ENCODE measurements at places on chromosomes 1 and 21.

DNA sequence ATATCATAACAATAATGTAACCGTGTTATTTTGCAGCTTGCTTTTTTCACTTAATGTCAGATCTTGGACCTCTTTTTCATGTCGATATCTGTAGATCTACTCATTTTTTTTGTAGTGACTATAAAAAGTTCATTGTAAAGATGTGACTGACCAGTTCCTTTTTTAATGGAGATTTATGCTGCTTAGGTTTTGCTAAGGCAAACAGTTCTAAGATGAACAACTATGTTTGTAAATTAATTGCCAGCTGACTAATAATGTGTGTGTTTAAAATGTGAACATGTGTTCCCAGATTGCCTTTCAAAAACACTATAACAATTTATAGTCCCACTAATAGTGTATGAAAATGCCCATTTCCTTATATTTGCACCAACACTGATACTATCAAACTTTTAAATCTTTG is 18.1 kb upstream of the EPS8L3 start:
- DNase-seq: no peak

- DNase-seq: no peak
These were observed 651.3 kb downstream of the PTPRC start for GRCh38 chr1:199290186-199290585.

- DNase-seq: no peak
These were observed 6.0 kb upstream of the TGFBR3 start for GRCh38 chr1:91891969-91892368.

DNA sequence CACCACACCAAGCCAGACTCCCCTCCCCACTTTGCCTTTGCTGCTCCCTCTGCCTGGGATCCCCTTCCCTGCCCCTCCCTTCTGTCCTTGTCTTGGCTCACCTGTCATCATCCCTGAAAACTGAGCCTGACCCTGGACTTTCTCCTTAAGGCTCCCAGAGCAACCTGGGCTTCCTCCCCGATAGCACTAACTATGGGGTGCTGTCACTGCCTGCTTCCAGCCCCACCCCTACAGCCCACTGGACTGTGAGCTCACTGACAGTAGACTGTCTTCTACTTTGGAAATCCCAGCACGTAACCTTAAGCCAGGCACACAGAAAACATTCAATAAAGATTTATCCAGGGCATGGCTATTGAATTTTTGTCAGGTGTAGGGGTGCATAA is 9.5 kb upstream of the CSF1 start:
- DNase-seq: no peak

DNA sequence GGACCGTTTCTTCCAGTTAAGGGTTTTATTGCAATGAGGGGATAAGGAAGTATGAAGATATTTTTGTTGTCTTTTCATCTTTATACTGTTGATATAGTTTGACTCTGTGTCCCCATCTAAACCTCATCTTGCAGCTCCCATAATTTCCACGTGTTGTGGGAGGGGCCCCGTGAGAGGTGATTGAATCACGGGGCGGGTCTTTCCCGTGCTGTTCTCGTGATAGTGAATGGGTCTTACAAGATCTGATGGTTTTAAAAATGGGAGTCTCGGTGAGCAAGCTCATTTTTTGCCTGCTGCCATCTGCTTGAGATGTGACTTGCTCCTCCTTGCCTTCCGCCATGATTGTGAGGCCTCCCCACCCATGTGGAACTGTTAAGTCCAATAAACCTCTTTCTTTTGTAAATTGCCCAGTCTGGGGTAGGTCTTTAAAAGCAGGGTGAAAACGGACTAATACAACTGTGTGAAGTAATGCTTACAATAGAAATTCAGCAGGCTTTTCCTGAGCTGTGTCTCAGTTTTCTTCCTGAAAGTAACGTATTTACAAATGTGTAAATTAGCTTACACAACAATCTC is 377.3 kb downstream of the SIPA1L2 start:
- DNase-seq: no peak

DNA sequence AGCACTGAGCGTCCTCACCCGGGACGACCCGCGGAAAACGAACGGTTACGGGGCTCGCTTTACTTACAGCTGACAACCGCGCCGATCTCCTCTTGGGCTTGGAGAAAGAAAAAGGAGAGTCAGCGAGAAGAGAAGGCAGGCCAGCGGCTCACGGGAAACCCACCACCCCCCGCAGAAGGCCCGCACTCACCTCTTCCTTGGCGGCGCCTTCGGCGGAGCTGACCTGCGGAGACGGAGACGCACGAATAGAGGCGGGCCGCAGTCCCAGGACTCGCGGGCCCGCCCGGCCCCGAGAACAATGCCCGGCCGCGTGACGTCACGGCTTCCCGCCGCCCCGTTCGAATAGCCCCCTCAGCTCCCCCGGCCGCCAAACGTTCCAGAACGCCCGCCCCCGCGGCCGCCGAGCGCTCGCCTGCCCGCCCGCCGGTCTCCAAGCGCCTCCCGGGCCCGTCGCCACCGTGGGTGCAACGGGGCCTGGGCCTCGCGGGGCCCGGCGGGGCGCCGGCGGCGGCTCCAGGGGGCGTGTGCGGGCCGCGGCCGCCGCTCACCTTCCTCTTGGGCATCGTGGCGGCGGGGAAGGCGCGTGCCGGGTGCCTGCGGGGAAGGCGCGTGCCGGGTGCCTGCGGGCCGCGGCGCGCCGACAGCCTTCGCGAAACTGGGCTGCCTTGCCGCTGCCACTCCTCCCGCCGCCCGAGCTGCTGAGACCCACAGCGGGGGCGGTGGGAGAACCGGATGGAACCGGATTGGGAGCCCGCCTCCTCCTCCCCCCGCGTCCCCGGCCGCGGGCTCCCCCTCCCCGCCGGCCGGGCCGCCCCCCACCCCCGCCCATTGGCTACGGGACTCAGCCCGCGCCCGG is at the start of gene HMGN1:
TSS of gene HMGN1 (minus strand) at position 734 of the 856 bp plus-strand sequence. CDS start at position 563, 171 bp downstream.
- peak; percentile 88 for DNase-seq

DNA sequence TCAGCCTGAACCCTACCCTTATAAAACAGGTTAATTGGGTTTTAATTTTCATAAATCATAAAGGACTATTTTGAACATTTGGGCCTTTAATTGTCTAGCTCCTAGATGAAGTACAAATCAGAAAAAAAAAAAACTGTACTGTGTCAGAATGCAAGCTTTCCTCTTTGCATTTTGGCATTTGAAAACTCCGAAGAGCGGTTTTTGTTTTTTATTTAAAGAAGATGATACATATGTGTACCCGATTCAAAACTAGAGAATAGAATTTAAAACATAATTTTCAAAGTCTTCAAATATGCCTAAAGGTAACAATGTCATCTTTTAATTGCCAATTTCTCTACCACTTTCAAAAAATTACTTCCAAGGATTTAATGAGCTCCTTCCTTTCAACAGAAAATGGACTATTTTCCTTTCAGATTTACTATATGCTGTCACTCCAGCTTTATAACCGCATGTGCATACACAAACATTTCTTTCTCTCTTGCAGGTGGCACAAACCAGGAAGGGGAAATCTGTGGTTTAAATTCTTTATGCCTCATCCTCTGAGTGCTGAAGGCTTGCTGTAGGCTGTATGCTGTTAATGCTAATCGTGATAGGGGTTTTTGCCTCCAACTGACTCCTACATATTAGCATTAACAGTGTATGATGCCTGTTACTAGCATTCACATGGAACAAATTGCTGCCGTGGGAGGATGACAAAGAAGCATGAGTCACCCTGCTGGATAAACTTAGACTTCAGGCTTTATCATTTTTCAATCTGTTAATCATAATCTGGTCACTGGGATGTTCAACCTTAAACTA is 33.7 kb downstream of the MRPL39 start:
- DNase-seq: peak; percentile 40

- DNase-seq: peak; percentile 74
These were observed 1.1 kb upstream of the SMG7 start for GRCh38 chr1:183470961-183471742.

GRCh38 chr1:94270801-94271203 is 33.4 kb upstream of the ARHGAP29 start:
- DNase-seq: no peak

- DNase-seq: no peak
These were observed 187.7 kb upstream of the ADAMTS5 start for GRCh38 chr21:27154451-27155129.

DNA sequence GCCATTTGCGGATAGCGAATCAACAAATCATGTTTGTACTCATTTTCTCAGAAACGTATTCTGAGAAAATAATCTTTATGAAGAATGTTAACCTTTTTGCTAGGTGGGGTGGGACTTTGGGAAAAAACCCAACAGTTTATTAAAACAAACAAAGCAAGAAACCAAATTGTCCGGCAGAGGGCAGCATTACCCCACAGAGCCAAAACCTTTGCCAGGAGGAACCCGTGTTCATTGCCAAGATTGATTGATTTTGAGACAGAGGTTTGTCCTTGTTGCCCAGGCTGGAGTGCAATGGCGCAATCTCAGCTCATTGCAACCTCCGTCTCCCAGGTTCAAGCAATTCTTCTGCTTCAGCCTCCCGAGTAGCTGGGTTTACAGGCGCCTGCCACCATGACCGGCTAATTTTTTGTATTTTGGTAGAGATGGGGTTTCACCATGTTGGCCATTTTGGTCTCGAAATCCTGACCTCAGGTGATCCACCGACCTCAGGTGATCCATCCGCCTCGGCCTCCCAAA is 70.8 kb upstream of the RHOU start:
- DNase-seq: peak; percentile 79

DNA sequence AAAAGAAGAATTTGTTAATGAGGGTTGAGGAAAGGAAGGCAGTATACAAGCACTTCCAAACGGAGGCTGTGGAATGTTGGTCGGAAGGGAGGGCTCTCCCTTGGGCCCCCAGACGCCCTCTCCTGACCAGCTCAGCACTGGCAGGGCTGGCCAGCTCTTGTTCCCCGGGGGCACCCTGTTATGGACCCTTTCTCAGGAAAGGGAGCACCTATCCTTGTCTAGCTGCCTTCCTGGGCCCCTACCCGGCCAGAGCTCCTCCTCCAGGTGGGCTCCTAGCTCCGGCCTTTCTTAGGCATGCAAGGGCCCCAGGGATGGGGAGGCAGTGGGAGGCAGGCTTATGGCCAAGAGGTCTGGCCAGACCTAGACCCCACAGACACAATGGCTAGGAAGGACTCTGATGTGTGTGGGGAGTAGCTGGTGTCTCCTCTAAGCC is 926 bp downstream of the BLACAT1 start:
- no peak for DNase-seq

DNA sequence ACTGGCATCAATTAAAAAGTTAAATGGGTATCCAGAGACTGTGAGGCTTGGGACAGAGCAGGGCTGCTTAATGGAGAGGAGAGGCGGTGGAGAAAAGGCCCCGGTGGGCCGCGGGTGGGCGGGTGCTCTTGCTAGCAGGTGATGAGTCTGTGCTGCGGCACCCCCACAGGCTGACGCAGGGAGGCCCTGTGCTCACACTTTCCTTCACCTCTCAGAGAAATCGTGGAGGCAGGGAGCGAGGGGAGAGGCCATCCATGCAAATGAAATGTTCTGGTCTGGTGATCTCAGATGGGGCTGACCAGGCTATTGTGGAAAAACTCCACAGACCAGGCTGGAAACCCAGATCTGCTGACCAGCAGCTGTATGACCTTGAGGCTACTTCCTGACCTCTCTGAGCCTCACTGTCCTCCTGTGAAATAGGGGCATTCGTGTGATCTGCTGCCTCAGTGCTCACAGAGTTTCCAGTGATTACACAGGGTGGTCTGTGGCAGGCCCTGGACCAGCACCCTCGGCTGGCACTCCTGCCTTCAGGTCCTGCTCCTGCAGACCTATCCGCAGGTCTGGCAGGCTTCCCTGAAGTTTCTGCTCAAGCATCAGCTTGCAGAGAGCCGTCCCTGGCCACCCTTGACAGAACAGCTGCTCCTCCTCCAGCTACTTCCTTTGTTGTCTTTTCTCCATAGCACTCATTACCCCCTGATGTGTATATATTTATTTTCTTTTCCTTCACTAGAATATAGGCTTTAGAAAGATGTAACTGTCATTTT is 89.2 kb downstream of the BEND5 start:
- DNase-seq: no peak

- no peak for DNase-seq
These were observed 2208.6 kb downstream of the MRPL39 start for GRCh38 chr21:23398726-23399125.

- DNase-seq: peak; percentile 52
These were observed at the start of the genes FBXO2 and FBXO44 for GRCh38 chr1:11654137-11654938. FBXO2 (minus strand) TSS chr1:11654429; CDS start chr1:11654340, 89 bp downstream. FBXO44 (plus strand) TSS chr1:11654877; CDS start chr1:11655836, 959 bp downstream.

- DNase-seq: peak; percentile 35
These were observed 9.1 kb upstream of the LCE2D start for GRCh38 chr1:152654110-152654509.

GRCh38 chr1:14294860-14295536 is 303.5 kb upstream of the KAZN start:
- no peak for DNase-seq

DNA sequence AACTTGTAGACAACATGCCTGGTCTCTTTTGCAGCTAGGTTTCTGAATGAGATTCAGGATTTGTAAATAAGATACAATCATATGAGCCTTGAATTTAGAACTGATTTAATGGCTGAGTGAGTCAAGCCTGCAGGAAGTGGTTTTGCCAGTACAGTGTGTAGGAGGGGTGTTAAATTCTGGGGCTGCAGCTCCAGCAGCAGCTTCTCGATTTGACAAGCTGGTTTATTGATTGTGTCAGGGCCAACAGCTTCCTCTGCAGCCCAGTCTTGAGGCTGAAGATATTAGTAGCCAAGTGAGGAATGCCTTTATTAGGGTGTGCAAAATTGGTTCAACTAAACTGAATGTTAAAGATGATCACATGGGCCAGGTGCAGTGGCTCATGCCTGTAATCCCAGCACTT is 11.5 kb upstream of the PLA2G5 start:
- peak; percentile 25 for DNase-seq

DNA sequence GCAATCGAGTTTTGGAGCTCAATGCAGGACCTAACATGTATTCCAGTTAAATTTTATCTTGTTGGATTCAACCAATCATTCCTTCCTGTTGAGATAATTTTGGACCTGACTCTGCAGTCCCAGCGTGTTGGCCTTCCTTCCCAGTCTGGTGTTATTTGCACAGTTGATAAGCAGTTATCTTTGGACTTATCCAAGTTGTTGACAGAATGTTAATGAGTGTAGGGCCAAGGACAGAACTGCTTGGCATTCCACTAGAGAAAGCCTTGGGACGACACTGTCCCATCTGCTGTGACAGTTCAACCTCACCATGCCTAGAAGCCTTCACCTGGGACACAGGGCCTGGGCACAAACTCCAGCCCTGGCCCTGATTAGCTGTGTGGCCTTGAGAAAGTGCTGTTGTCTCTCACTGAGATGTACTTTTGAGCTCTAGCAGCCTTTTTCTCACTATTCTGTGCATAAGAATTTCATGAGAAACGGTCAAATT is 104.1 kb upstream of the SLC25A33 start:
- no peak for DNase-seq

DNA sequence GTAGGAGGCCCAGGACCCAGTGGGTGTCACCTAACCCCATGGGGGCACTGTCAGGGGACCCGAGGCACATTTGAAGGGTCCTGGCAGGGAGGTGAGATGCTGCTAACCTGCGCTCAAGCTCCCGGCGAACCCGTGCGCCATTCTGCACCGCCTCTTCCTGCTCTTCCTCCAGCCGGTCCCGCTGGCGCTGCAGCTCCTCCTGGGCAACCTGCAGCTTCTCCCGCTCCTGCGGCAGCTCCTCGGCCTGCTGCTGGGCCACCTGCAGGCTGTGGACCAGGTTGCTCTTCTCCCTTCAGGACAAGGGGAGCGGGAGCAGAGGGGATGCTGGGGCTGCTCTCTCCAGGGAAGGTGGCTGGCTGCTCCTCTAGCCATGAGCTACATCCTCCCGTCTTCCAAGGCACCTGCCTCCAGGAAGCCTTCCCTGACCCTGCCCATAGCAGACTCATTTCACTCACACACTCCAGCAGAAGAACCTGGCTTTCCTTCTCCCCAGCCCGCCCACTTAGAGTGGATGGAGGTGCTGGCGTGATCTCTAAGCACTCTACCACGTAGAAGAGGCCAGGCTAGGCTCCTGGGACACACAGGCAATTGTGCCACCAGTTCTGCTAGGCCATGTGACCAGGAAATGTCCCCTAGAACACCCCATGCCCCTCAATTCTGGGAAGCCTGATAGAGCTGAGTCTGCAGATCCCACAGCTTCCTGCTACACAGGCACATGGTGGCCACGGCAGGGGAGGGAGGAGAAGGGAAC is 15.2 kb upstream of the NBPF1 start:
- no peak for DNase-seq

All from CD4-positive, alpha-beta T cell treated with Interleukin-4 for 1 hour (primary cell).